ENCODE measurements at places on chromosomes 2 and 18.

DNA sequence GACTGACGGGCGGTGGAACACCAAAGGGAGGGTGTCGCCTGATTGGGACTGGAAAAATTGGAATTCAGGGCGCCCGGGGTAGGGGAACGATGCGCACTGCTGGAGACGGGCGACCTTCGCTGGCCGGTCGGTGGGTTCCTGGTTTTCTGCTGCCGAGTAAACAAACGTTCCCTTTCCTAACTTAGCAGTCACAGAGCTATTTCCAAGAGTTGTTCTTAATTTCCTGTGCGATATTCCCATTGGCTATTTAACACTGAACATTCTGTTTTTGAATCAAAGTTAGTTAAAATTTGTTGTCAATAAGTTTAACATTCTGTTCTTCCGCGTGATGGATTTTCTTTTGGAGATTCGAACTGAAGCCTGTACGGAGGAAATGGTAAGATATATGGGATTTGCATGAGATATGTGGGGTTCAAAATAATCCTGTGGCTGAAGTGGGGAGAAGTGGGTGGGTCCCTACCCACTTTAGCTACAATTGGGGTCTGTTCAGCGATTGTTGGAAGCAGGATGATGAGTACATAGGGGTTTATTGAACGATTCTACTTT, 862 bp downstream of the C18orf54 start:
- no peak for DNase-seq

- no peak for DNase-seq
These were observed 273.6 kb downstream of the SCG2 start for GRCh38 chr2:223328578-223328977.

- no peak for DNase-seq
These were observed 14.4 kb downstream of the COPS9 start for GRCh38 chr2:240121675-240122074.

- no peak for DNase-seq
These were observed 70.3 kb downstream of the ZBTB7C start for GRCh38 chr18:48338915-48339314.

- DNase-seq: no peak
These were observed 158.1 kb downstream of the RBM43 start for GRCh38 chr2:151103551-151103950.

DNA sequence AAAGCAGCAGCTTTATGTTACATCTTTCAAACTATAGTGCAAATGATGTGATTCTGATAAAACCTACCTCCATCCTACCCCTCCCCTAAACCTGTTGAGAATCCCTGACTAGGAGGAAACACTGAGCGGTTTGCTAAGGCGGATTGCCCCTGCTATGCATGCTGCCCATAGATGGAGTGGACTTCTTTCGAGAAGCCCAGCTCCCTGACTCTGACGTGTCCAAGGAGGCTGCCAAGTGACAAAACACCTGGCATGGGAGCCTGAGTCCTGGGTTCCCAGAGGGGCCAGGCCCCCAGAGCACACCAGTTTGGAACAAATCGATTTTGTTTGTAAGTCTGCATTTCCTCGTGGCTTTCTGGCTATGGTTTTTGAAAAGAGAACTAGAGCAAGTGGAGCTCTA, 1.4 kb upstream of the UXS1 start:
- DNase-seq: no peak

DNA sequence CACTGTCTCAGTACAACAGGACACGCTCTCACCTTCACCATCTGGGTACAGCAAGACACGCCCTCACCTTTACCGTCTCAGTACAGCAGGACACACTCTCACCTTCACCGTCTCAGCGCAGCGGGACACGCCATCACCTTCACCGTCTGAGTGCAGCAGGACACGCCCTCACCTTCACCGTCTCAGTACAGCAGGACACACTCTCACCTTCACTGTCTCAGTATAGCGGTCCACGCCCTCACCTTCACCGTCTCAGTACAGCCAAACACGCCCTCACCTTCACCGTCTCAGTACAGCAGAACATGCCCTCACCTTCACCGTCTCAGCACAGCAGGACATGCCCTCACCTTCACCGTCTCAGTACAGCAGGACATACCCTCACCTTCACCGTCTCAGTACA, 109.9 kb upstream of the CTDP1 start:
- DNase-seq: no peak

DNA sequence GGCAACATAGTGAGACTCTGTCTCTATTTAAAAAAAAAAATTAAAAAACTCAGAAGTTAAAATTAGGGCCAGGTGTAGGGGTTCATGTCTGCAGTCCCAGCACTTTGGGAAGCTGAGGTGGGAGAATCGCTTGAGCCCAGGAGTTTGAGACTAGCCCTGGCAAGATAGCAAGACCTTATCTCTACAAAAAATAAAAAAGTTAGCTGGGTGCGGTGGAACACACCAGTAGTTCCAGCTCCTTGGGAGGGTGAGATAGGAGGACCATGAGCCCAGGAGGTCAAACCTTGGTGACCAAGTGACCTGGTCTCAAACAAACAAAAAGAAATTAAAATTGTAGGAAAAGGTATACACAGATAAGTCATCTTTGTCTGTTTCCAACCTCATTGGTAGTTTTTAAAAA, 11.3 kb downstream of the TTLL4 start:
- DNase-seq: peak; percentile 73

DNA sequence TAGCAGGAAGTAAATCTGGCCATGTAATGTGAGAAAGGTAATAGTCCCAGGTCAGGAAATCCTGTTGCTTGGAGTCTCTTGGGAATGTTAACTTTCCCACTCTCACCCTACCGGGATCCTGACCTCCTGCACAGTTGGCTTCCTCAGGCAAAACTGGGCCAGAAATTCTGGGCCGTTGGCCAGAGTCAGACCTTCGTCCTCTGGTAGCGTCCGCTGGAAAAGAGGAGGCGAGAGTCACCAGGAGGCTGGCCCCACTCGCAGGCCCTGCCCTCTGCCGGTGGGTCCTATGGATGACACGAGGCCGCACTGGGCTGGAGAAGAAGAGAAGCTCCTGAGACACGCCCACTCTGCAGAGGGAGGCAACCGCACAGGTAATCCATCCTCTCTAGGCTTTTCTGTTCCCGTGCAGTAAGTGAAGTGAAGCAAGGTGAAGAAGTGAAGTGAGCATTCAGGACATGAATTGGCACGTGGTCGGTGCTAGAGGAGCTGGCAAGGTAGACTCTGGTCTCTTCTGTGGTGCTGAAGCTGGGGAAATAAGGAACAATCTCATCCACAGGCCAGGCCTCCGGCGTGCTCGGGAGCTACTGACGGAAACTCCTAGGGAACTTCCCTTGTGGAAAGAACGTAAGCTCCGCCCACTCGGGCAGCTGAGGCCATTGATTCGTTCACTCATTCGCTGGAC, 182.7 kb upstream of the GLI2 start:
- DNase-seq: peak; percentile 61

DNA sequence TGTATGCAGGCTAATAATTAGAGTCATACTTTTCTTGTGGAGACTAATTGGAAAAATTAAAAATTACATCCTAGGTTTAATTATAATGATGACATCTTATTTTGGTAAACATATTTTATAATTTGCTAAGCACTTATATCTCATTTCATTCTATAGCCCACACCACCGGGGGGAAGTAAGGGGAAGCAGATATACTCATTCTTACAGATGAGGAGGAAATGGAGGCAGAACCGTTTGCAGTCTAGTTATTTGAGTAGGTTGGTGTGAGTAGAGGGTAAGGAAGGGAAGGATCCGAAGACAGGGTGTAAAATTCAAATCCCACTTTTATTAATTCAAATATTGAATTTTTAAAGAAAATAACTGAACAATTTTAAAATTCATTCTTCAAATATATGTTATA, 3.7 kb downstream of the ITGAV start:
- no peak for DNase-seq

DNA sequence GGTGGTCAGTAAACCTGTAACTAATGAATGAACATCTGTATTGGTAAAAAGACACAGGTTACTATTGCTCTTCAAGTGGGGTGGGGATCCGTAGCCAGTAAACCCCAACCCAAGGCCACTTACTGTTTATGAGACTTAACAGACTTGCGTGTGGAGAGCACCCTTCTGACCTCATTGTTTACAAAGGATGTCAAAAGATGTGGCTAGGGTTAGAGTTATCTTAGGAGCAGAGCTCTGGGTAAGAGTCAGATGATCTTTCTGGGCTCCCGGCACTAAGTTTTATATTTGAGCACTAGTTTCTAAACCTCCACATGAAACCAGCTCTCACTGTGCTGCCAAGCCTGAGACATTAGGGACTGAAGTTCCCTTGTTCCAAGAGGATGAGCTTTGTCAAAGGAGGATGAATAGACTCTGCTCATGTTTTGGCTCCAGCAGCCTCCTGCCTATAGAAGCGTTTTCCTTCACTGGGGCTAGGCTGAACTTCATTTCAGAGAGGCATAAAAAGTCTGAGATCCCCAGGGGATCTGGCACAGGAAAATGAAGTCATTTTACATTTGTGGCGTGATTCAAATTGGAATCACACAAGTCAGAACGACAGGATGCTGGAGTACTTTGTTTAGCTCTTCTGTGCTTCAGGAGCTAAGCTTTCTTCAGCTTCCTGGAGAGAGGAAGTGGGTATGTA, 403.1 kb upstream of the TRIB2 start:
- DNase-seq: no peak

- no peak for DNase-seq
These were observed 129.8 kb upstream of the TANK start for GRCh38 chr2:161030260-161031063.

DNA sequence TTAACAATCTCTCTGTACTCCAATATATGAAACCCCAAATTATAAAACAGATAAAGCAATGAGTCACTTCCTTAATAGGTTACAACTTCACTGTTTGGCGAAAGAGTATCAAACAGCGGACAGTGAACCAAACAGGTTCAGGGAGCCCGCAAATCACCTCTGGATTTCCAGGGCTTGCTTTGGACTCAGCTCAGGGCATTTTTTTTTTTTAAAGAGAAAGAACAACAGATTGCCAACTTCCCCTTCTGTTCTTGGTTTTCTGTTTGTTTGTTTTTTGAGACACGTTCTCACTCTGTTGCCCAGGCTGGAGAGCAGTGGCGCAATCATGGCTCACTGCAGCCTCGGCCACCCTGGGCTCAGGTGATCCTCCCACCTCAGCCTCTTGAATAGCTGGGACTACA, 52.7 kb downstream of the ABCB11 start:
- DNase-seq: no peak

DNA sequence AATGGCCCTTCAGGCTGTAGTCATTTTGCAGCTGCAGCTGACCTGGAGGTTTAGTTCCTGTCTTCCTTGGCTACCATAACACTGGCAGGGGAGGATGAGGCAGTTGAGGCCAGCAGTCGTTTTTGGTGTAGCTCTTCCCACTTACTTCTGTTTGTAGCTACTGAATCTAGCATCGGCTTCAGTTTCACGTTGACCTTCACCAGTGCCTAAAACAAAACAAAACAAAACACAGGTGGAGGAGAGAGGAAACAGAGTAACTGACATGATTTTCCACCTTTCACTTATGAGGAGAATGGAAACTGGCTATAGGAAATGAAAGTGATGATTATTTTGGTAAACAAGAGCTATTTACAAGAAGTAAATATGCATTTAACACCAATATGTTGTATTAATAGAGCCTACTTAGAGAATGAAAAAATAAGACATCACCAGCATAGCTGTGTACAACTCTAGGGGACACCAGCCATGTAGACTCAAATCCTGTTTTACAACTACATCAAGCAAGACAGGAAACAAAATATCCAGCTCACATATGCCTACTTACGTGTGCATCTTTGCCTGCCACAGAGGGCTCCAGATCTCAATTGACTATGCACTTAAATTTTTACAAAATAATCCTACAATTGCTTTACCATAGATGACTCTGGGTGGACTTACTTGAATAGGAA, 236.9 kb downstream of the AGPS start:
- DNase-seq: no peak

DNA sequence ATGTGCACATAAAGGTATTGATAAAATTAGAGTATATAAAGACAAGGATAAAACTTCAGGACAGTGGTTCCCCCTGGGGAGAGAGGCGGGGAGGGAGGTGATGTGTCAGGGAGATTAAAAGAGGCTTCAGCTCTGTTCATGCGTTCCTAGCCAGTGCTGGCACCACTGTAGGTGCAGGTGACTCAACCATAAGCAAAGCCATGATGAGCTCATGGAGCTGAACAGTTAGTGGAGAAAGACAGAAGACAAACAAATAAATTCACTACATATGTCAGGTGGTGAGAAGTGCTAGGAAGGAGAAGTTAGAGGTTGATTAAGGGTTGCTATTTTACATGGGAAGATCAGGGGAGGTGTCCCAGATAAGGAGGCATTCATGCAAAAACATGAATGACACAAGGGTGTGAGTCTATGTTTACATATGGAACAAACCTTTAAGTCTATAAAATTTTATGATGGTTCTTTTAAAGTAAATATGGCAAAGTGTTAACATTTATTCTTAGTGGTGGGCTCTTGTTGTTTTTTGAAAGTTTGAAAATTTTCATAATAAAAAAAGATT, 136.0 kb downstream of the ANKRD44 start:
- no peak for DNase-seq

- no peak for DNase-seq
These were observed 460.7 kb downstream of the MTX2 start for GRCh38 chr2:176729706-176730569.

GRCh38 chr2:104733226-104733943, 120.5 kb upstream of the POU3F3 start:
- peak; percentile 45 for DNase-seq

GRCh38 chr2:188798159-188798558, 176.0 kb upstream of the COL3A1 start:
- no peak for DNase-seq

DNA sequence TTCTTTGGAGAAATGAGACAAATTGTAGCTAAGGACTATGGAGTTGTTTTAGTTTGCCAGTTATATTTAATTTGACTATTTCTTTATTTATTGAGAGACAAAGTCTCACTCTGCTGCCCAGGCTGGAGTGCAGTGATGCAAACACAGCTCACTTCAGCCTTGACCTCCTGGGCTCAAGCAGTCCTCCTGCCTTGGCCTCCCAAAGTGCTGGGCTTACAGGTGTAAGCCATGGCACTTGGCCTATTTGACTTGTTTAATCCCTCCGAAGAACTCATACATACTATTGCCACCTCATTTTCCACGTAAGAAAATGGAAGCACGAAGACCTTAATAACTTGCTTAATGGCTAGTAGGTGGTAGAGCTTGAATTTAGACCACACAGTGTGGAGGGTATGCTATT, 988 bp upstream of the RNF144A start:
- no peak for DNase-seq

Data from hematopoietic multipotent progenitor cell treated with erythropoietin and hydrocortisone succinate and interleukin-3 and kit ligand, for 8 days (in vitro differentiated cells).